HT1080 (cell line): ENCODE measurements at places on chromosomes 13 and 19.

DNA sequence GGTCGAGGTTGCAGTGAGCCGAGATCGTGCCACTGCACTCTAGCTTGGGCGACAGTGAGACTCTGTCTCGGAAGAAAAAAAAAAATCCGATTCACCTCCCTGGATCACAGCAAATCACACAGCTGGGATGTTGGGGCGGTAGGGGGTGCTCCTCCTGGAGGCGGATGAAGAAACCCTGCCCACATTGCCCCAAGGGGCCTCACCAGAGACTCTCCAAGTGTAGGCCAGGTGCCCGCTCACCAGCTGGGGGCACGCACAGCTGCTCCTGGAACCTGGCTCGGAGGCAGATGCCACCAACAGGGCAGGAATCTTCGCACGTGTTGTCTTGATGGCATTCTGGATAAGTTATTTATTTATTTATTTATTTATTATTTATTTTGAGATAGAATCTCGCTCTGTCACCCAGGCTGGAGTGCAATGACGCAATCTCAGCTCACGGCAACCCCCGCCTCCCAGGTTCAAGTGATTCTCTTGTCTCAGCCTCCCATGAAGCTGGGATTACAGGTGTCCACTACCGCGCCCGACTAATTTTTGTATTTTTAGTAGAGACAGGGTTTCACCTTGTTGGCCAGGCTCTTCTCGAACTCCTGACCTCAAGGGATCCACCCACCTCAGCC lies 3.1 kb downstream of the UQCR11 start:
- DNase-seq, result no peak

GRCh38 chr13:106710266-106710665 lies 142.3 kb upstream of the ARGLU1 start:
- no peak for DNase-seq

GRCh38 chr19:5096536-5096935 lies 127.6 kb downstream of the KDM4B start:
- no peak for DNase-seq

DNA sequence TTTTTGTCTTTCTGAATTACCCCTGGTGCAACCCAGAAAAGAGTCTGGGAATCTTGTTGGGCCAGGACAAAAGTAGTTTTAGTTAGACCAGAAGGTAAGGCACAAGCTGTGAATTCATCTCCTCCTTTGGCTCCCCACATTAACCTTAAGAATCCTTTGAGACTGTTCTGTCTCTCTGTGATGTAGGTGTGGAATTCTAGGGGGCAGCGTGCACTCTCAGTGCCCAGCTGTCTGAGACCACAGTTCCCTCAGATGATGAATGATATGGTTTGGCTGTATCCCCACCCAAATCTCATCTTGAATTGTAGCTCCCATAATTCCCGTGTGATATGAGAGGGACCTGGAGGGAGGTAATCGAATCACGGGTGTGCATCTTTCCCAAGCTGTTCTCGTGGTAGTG lies 43.9 kb downstream of the ZNF506 start:
- DNase-seq, result no peak

- DNase-seq, result no peak
Observed at GRCh38 chr13:44752164-44752563, 176.0 kb upstream of the TSC22D1 start.

- no peak for DNase-seq
Observed at GRCh38 chr13:42152495-42152894, 104.0 kb downstream of the DGKH start.

DNA sequence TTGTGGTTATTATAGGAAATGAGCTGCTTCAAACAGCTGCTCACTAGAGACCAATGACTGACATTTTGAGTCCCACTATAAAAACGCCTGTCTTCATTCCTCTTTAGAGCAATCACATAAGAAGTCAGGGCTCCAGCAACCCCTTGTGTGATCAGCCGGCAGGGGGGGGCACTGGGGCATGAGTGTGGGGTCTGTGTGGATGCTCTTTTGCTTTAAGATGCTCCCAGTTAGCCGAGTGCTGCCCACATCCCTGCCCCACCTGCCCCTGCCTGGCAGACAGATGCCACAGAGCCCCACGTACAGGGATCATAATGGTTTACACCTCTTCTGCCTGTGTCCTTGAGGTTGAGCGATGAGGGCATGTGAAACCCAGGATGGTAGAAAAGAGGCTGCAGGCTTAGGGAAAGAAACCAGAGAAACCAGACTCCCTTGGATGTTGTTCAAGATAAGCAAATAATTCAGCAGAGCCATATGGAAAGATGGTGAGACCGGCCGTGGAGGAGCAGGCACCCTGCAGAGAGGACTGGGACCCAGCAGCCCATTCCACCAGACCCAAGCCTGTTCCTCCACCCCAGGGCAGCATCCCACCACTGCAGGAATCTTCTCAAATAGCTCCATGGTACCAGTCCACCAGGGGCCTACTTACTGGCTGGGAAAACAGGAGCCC lies 55.4 kb downstream of the CHST8 start:
- DNase-seq, result no peak

DNA sequence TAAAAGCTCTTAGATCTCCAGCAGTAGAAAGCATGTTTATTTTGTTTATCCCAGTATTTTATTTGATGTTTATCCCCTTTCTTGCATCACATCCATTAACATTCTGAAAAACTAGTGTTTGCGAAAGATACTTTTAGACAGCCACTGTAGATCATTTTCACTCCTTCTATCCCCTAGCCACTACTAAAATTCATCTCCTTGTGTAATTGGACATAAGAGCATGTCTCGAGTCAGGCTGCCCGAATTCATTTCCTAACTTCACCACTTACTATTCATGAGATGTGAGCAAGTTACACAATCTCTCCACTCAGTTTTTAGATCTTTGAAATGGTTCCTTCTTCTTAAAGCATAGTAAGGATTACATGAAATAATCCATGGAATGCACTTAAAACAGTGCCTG lies 514.0 kb downstream of the KLF5 start:
- DNase-seq, result no peak

DNA sequence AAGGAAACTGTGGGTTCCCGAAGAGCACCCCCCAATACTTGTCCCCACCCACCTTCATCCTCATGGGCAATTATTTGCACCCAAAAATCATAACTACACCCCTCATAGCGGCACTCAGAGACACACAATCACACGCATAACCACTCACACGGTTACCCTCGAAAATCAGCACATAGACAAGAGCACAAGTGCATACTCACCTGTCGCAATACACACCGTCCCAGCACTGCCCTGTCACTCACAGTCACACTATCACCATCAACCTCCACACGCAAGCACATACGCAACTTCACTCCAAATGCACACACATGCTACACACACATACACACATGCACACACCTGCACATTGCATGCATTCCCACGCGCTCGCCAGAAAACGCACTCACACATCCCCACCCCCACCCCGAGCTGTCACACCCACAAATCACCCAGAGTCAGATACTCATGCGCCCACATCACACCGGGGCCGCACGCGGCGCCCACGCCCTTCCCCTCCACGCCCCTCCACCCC lies 535 bp downstream of the COL5A3 start:
- no peak for DNase-seq

DNA sequence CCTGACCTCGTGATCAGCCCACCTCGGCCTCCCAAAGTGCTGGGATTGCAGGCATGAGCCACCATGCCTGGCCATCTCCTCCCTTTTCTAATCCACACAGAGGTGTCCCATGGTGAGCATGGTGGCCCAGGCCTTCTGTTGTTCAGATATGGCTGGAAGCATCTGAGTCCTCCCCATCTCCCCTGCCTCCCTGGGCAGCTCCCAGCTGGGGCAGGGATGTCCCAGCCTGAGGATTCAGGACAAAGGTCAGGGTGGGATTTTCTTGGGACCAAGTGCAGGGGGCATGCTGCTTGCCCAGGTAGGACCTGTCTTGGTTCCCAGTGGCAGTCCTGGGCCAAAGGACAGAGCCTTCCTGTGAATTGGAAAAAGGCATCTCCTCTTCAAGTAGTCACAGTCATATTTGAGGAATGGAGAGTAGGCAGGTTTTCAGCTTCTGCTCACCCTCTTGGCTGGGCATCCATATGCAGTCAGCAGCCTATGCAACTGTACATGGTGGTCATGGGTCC lies 10.8 kb downstream of the ADGRE2 start:
- DNase-seq, result no peak

DNA sequence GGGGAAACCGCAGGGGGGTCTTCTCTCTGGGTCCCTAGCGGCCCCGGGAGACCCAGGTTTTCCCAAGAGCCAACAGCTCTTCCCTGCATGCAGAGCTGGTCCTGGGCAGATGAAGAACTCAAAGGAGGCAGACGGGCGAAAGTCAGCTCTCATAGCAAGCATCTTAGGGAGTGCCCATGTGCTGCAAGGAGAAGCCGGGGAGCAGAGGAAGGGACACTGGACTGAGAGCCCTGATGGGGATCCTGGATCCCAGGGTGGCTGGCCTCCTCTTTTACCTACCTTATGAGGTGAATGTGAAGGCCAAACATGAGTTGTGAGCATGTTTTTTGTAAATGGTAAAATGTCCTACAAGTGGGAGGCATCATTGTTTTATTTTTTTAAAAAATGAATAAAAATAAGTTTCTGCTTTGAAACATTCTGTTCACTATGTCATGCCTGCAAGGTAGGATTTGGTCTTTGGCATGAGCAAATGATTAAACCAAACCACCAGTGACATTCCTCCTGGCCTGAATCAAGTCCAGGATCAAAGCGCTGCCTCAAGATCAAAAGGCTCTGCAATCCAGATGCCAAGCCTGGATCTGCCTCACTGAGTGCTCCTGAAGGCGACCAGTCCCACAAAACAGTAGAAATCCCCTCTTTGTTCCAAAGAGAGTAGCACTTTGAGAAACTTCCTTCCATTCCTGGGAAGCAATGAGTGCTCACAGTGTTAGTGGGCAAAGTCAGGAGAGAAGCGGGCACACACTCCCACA lies 92.2 kb upstream of the SERP2 start:
- DNase-seq, result no peak

- no peak for DNase-seq
Observed at GRCh38 chr13:35643625-35644024, 167.1 kb upstream of the MAB21L1 start.

- no peak for DNase-seq
Observed at GRCh38 chr13:26694609-26695359, 65.8 kb downstream of the GPR12 start.

DNA sequence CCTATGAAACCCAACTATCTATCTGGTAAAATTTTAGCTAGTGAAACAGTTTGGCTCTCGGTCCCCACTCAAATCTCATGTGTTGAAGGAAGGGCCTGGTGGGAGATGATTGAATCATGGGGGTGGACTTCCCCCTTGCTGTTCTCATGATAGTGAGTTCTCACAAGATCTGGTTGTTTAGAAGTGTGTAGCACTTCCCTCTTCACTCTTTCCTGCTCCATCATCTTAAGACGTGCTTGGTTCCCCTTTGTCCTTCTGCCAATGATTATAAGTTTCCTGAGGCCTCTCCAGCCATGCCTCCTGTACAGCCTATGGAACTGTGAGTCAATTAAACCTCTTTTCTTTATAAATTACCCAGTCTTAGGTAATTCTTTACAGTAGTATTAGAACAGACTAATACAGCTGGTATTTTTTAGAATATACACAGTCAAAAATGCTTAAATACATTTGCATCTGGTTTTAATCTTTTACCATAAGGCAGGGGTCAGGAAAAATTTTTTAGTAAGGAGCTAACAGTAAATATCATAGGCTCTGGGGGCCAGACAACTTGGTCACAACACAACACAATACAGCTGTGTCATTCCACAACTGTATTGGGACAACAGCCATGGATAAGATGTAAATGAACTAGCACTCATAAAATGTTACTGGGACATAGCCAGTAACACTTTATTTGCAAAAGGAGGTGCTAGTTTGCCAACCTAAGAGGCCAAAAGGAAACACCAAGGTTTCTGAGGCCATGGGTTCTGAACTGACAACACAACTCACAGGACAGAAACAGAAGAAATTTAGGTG lies 24.3 kb downstream of the DZIP1 start:
- no peak for DNase-seq

DNA sequence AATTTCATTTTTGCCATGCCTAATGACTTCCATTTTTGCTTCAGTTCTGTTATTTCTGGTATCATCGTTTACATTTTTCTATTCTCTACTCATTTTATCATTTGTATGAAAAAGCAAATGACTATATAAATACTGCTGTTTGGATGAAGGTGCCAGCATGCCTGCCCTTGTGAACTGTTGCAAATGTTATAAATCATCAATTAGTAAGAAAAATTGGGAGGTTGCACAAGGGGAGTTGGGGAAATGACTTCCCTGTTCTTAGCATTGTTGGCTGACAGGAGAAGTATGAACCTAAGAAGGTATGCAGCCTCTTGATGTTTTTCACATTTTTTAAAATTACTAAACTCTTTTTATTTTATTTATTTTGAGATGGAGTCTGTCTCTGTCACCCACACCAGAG lies 15.1 kb downstream of the SAFB start:
- DNase-seq, result no peak

DNA sequence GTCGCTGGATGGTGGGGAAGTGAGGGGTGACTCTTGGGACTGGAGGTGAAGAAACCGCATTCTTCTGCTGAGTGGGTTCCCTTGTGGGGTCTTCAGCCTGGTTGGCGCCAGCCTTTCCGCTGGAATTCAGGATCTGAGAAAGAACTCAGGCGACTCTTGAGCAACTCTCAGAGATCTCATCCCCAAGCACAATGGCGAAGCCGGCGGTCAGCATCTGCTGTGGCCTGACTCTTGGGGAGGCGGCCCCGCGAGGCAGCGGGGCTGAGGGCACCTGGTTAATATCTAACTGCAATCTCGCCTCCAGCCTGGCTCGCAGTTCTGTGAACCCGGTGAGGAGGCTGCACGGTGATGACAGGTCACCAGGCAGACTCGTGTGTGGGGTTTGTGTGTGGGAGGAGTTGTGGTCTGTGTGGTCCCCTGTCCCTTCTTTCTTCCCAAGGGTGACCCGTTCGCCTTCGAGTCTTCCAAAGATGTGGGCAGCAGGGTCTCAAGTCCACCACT lies 883 bp downstream of the ZNF441 start:
- DNase-seq, result peak; percentile 5

GRCh38 chr19:8392017-8392591 lies 1.9 kb downstream of the RAB11B start:
- DNase-seq, result no peak
